ENCODE measurements at places on chromosomes 4 and X.

DNA sequence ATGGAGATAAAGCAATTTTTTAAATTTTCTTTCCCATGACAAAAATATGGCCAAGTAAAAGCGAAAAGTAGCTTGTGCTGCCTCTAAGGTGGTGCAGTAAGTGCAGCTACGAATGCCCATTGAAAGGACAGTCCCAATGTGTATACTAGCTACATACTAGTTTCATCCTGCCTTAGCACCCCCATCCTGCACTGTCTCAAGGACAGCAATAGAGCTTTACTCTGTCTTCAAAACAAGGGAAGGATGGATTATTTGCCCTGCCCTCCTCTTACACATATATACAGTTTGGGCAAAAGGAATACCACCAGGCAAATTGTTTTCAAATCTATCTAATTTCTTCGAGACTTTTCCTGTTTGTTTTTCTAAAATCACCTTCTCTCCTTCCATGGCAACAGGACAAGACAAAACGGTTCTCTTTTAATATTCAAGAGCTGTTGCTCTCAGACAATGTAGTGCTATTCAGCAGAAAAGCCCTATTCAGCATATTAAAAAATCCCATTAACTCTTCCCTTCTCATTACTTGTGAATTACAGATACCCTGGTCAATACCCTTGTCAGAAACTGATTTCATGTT is 75.1 kb upstream of the SLC7A11 start:
- DNase-seq, result no peak

DNA sequence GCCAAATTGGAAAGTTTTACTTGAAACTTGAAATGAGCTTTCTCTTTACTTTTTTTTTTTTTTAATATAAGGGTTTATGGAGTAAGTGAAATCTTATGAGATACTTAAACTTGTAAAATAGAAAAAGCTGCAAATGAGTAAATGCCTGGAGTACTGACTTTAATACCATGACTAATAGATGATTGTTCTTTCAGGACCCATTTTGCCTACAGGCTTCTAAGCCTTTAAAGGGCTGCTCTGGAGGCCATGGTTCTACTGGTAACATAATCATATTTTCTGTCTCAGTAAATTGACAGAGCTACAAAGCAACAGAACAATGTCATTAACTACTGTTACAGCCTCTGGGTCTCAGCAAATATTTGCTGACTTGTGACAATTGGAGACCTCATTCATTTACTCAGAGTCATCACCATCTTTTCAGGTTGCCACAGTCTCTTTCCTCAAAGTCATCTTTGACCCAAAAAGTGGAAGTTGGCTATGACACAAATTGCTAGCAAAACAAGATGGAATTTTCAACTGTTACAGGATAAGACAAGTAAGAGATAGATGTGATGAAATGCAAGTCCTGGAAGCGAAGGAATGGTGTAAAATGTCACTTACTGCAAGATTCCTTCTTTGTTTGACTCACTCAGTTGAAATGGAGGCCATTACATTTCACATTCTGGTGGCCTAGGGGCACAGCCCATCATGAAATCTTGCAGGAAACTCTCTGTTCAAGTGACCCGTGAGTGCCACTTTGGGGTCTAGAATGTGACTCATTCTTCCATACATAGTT is 132.7 kb downstream of the BTC start:
- DNase-seq, result peak; percentile 81

GRCh38 chr4:182778222-182778982 is 138.8 kb downstream of the DCTD start:
- no peak for DNase-seq

DNA sequence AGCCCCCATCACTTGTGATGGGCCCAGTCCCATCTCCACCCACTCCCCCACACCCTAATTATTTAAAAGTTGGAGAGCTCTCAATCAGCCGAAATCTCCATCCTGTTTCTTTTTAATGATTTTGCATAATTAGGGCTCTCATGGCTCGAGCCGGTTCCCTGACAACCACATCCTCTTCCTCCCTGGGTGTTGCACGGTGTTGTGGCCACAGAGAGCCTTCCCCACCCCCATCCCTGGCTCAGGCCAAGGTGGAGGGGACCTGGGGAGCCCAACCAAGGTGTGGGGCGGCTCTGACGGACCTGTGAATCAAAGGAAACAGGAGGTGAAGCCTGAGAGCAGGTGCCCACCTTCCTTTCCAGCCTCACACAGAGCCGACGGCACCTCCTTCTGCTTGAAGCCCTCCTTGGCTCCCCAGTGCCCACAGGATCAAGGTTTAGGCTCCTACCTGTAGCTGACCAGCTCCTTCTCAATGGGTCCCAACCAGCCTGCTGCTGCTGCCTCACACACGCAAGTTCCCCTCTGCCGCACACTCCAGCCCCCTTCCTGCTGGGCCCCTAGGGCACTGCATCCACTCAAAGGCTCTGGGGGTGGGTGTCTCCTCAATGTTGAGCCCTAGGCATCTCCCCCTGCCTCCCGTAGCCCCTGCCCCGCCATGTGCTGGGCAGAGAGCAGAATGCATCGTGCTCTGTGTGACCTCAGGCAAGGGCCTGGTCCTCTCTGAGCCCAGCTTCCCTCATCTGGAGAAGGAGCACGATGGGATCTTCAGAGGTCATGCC is 68.7 kb downstream of the WFS1 start:
- DNase-seq, result no peak

DNA sequence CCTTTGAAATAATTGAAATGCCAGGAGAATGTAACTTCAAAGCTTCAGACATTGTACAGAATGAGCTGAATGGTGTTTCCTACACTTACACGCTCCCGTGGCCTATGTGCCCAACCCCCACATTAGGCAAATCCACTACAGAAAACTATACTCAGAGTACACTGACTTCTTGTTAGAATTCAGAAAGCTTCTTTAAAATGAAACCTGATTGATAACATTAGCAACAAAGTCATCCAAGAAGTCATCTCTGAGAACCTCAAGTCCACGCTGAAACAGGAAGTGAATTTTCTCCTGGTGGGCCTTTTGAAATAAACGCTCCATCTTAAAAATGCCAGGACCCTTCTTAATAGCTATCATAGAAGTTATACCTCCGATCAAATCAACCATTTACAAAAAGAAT is 136.3 kb downstream of the TSPAN5 start:
- DNase-seq, result no peak
